ENCODE measurements at places on chromosomes 16 and 17.

DNA sequence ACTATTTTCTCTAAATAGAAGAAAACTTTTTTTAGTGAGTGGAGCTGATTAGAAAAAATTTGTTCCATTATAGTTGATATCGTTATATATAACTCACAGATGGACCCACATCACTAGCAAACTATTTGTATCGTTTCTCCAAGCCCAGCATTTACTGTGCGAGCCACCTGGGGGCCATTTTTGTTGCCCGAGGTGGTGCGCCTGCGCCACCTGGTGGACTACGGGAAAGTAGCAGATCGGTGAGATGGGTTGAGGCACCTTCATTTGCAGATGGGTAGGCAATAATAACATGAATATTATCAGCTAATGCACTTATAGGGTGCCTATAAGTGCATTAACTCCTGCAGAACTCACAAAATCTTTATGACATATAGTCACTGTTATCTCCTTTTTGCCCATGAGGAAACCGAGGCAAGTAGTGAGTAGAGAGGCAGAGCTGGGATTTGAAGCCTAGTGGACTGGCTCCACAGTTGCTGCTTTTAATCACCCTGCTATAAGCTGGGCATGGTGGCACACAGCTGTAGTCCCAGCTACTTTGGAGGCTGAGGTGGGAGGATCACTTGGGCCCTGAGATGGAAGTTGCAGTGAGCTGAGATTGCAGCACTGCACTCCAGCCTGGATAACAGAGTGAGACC, 23.2 kb upstream of the NTN1 start:
- DNase-seq, result no peak

DNA sequence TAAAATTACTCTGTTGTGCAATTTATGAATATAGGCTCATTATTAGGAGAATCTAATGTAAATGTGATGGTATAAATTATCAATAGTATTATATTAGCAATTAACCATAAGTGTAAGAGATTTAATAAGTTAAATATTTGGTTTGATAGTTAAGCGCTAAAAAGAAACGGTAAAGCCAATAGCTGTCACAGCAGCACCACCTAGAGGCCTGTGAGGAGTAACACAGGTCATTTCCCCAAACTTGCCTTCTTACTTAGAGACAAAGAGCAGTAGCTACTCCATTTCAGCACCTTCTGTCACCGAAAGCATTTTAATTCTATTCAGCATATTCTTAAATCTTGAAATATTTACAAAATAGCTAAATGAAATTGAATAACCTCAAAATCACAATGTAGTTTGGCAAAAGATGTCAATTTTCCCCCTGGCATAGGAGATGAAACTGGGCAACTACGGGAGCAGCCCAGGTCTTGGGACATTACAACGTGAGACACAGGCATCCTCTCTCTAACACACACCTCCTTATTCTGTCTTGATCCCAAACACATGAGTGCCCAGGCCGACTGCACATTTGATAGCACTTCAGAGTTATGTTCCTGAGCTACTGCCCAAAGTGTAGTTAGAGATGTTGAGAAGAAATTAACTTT, 14.3 kb upstream of the DYNLRB2 start:
- DNase-seq, result peak; percentile 69

DNA sequence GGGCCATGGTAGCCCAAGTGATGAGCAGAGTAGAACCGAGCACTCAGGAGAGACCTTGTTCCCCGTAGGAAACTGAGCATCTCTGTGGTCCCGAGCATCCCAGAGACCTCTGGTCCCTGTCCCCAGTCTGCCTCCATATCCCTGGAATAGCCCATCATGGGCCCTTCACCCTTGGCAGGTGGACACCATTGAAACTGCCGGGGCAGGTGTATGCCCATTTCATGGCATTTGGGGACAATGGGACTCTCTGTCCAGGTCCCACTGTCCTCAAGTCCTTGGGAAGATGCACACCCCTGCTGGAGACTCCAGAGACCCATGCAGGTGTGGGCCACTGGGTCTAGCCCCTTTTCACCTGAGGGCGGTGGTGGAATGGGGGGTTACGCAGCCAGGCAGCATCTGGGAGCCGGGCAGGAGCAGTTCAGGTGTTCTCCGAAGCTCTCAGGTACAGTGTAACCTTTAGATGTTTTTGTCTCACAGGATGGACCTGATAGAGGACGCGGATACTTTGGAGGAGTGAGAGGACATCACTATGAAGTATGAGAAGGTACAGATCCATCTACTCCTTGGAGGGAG, 75.9 kb downstream of the GOSR1 start:
- no peak for DNase-seq

- DNase-seq, result no peak
Observed at GRCh38 chr17:73594025-73594424, 50.2 kb downstream of the SDK2 start.

- DNase-seq, result peak; percentile 71
Observed at GRCh38 chr16:50539822-50540710, 8.1 kb upstream of the NKD1 start.

DNA sequence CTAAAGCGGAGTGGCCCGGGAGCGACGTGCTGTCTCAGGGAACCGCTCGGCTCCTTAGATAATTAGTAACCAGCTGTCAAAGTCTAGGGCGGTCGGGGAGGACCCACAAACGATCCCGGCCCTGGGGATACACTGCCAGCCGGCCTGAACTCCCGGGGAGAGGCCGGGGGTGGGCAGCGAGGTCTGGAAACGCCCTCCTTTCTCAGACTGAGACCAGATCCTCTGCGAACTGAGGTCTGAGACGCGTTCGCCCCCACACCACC, 1.3 kb downstream of the HNF1B start:
- DNase-seq, result peak; percentile 22

- no peak for DNase-seq
Observed at GRCh38 chr17:32158870-32159585, 16.7 kb downstream of the RHOT1 start.

DNA sequence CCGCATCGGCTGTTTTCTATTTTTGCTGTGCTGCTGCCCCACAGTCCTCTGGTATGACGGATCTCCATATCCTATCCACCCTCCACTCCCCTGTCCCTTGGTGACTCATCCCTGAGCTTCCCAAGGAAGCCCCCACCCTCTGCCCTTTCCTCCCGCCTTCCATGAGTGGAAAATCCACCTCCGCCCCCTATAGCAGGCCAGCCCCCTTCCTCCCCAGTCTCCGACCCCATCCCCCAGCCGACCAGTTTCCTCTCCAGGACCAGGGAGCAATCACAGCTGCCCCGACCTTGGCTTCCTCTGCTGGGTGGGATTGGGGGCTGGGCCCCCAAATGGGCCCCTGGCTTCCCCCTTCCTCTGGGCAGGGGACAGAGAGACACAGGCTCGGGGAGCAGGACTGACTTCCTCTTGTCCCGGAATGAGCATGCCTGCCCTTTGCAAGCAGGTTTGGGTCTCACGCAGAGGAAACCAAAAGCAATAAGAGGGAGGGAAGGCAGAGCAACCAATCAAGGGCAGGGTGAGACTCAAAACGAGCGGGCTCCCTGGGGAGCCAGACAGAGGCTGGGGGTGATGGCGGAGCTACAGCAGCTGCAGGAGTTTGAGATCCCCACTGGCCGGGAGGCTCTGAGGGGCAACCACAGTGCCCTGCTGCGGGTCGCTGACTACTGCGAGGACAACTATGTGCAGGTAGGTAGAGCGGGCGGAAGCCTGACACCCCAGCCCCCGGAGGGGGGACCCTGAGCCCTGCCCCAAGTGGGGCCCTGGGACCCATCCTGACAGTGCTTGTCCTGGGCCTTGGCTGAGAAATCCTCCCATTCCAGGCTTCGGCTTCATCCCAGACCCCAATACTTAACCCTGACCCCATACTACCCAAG, at the start of the genes ABI3 and GNGT2:
Gene ABI3, plus strand, starts transcription at position 550 of the 872 bp plus-strand sequence. Its CDS starts 18 bp downstream, at position 568.
Gene GNGT2, minus strand, starts transcription at position 417 of the 872 bp plus-strand sequence. CDS start 3,152 bp downstream, outside the sequence.
- no peak for DNase-seq

- DNase-seq, result no peak
Observed at GRCh38 chr17:76268015-76268749, 3.0 kb downstream of the UBALD2 start.

GRCh38 chr17:57926723-57927047, 28.5 kb downstream of the CUEDC1 start:
- DNase-seq, result no peak

DNA sequence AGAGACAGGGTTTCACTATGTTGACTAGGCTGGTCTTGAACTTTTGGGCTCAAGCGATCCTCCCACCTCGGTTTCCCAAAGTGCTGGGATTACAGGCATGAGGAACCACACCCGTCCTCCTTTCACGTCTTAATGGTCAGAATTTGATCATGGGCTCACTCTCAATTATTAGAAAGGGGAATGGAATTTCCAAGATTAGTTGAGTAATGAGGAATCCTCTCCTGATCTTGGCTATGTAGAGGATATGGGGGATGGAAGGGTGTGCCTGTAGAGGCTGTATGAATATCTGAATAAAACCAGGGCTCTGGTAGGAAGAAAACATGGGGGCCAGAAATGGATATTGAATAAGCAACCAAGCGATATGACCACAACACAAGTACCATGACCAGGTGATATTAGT, 25.9 kb upstream of the SMURF2 start:
- no peak for DNase-seq

DNA sequence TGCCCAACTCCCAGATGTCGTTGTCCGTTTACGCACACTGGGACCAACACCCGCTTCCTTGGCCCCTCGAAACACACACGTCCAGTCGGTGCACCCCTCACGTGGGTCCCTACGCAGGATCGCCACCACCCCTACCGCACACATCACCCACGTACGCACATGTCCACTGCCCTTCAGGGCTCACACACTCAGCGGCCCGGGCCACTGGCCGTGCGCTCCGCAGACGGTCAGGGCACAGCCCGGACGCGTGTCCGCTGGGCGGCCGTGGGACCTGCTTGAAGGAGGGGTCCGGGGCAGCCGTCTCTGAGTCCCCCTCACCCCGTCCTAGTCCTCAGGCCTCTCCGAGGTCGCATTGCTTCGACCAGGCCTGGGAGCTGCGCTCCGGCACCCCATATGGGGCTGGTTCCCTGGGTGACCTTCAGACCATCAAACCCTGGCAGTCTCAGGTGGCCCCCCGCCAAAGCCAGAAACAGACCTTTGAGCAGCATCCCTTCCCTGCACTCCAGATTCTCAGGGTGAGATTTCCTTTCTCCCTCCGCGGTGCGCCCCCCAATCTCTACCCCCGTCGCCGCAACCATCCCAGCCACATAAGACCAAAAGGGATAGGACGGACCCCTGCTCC, 914 bp upstream of the GPRC5B start:
- no peak for DNase-seq

- no peak for DNase-seq
Observed at GRCh38 chr17:50060951-50061712, 5.2 kb downstream of the ITGA3 start.

DNA sequence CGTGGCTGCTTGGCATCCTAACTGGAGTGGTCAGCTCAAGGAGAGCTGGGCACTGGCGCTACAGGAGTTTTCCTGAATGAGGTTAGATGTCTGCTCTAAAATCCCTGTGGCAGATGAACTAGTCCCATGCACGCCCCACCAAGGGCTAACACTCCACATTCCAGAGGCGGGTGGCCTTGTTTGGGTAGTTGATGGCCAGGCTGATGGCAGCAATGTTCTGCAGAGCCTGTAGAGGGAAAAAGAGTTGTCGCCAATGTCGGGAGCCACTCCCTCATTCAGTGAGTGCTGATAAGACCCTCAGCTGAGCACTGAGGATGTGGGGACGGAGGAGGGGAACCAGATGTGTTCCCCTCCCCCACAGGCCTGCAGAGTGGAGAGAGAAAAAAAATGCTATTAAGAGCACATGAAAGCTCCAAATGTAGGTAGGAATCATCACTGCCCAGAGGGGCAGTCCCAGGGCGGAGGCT, 42.5 kb upstream of the ATP2A3 start:
- no peak for DNase-seq

GRCh38 chr17:73620414-73620813, 23.8 kb downstream of the SDK2 start:
- no peak for DNase-seq

DNA sequence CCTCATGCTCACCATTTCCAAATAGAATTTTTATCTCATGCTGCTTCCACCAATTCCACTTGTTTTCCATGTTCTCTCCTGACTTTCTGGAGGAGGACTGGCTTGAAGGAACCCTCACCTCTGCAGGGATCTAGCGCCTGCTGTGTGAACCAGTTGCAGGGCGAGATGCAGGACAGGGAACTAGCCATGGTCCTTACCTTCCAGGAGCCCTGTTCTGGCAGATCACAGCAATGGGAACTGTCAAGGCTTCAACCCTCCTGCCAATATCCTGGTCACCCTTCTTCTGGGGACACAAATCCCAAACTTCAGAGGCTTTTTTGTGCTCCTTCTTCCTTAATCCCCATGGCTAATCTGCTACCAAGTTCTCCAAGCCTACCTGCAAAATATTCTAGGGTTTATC, 60.4 kb upstream of the MMP2 start:
- no peak for DNase-seq

DNA sequence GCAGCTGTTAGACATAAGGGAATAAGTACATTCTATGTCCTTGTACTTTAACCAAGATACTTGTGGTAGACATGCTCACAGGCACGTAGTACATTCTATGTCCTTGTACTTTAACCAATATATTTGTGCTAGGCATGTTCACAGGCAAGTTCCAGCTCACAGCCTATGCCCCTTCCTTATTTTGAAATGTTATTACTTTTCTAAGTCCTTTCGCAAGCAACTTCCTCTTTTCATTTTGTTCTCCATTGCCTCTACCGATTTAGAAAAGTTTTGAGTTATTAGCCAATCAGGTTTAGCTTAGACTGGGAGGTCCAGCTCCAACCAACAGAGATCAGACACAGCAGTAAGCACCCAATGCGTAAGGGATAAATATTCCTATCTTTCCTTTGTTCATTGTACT, 60.1 kb upstream of the NUDT7 start:
- no peak for DNase-seq

GRCh38 chr16:3520413-3520812, 19.6 kb downstream of the CLUAP1 start:
- DNase-seq, result no peak
